ACHN (cell line): ENCODE measurements at places on chromosomes 6 and 20.
A peak's percentile ranks its signal among the peaks of the same experiment; 100 is the strongest.

DNA sequence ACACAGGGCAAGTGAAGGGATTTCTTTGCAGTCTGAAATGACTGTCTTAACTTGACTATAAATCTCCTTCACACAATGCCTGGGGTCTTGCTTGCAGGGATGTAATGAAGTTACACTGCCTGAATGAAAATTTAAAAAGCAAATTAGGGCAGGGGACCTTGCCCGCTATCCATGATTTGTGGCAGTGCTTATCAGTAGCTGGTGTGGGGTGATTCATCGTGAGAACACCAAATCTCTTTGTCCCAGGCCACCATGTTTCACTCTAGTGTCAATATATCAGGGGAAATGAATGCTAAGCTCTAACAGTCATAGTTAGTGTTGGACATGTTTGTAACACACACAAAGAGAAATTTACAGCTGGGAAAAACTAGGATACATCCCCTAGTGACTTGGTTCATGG is 713.7 kb upstream of the EPHA7 start:
- DNase-seq = no peak

DNA sequence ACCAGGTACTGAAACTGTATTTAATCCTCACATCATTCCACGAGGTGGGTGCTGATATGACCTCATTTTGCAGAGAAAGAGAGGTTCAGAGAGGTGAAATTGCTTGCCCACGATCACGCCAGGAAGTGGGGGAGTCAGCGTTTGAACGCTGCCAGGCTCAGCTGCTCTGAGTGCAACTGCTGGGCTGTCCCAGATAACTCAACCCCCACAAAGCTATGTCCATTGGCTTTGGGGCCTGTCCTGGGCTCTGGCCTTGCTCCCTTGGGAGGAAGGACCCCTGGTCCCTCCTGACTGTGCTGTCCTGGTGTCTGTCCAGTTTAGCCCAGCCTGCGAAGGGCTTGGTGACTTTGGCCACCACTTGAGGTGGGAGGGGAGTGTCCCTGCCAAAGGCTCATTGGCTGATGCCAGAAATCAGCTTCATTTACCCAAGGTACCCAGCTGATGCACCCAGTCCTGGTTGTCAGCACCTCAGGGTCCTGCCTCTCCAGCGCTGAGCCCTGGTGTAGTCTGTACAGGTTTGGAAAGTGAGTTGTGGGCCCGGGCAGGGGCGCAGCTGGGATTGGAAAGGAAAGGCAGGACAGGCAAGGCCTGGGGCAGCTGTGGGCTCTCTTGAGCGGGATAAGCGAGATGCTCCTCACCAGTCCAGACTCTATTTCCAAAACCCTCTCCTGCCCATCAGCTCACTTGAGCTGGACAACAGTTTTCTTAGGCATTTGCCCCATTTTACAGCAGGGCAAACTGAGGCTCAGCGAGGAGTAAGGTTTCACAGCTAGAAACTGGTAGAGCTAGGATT is 38.5 kb downstream of the SUN5 start:
- DNase-seq = no peak

DNA sequence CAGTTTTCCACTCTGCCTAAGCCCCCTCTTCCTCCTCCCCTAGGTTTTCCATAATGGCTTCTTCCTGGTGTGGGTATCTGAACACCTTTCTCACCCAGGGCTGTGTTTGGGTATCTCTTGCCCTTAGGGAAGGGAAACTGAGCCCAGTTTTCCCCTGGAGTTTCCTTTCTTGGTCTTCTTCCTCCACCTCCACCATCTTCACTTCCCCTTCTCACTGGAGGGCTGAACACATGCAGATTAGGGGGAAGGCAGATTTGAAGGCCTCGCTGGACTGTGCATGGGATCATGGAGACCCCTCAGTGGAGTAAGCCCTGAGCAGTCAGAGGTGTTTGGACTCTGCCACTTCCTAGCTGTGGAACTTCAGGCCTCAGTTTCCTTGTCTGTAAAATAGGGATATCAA is 27.8 kb downstream of the FOXP4 start:
- DNase-seq = no peak

GRCh38 chr20:36384022-36384619 is 78.0 kb downstream of the DLGAP4 start:
- DNase-seq = peak; percentile 67

GRCh38 chr6:39251406-39251805 is 22.1 kb upstream of the KCNK5 start:
- no peak for DNase-seq

DNA sequence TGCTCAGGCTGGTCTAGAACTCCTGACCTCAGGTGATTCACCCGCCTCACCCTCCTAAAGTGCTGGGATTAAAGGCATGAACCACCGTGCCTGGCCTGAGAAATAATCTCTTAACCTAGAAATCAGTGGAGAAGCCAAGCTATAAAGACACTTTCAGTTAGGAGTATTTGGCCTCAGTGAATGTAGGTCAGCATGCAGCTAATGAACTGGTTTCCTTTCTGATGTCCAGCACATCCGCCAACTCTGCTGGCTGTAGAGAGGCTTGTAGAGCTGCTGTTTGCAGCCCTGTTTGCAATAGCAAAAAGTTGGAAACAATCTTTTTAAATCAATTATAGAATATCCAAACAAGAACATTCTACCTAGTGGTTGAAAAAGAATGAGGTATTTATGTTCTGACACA is 42.4 kb upstream of the ELOVL5 start:
- DNase-seq = no peak

- no peak for DNase-seq
Observed at GRCh38 chr6:11434565-11435326, 102.8 kb upstream of the TMEM170B start.
